CD4-positive, alpha-beta T cell treated with Interleukin-17A for 1 hour (primary cell): ENCODE measurements at places on chromosomes 1 and 21.

- no peak for DNase-seq
Measured at GRCh38 chr1:232690285-232690935, 60.5 kb upstream of the SIPA1L2 start.

GRCh38 chr21:40243685-40244084 is 376.4 kb downstream of the PCP4 start:
- DNase-seq, result no peak

DNA sequence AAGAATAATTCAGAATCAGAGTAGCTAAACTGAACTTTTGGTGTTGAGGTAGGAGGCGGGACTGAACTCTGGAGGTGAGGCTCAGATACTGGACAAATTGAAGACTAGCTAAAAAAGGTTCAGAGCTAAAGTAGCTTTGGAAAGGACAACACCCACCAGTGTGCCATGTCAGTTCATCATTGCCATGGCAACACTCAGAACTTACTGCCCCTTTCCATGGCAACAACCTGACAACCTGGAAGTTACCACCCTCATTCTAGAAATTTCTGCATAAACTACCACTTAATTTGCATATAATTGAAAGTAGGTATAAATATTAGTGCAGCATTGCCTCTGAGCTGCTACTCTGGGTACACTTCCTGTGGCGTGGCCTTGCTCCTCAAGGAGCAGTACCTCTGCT is 30.3 kb upstream of the POGK start:
- no peak for DNase-seq

DNA sequence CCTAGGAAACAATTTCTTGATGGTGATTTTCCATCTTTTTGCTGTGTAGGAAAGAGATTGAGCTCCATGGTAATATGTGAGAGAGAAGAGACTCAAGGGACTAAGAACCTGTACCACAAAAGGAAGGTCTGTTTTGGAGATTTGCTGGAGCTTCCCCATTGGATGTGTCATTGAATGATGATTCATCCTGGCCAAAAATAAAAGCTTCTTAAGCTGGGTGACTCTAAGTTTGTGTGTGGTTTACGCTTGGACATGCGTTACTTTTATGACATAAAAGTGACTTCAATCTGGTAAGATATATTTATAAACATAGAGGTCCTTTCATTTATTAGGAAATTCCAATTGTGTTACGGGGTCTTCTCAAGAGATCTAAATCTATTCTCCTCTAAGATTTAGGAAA is 17.4 kb upstream of the IL19 start:
- no peak for DNase-seq

GRCh38 chr1:240030236-240030635 is 61.4 kb upstream of the FMN2 start:
- DNase-seq, result no peak
